ENCODE measurements at places on chromosomes 16 and 17.

GRCh38 chr16:10751291-10751697, 7.7 kb downstream of the NUBP1 start:
- no peak for DNase-seq

DNA sequence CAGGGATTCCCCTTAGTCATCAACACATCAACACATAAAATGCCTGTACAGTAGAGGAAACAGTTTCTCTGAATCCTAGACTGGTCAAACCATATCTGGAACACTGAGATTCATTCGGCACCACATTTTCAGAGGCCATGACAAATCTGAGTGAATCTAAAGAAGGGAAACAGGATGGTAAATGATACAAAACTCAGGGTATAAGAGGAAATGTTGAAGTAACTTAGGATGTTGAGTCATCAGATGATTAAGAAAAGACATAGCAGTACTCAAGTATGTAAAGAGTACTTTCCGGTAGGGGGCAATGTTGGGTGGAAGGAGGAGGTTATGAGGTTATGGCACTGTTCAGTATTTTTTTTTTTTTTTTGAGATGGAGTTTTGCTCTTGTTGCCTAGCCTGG, 358.5 kb upstream of the PMFBP1 start:
- no peak for DNase-seq

- DNase-seq, result no peak
These were observed 25.3 kb downstream of the G6PC3 start for GRCh38 chr17:44095647-44096496.

GRCh38 chr16:64211331-64211730, 910.5 kb downstream of the CDH11 start:
- DNase-seq, result no peak

- no peak for DNase-seq
These were observed 103.9 kb downstream of the OR1D5 start for GRCh38 chr17:2959371-2960130.

GRCh38 chr16:7513429-7513828, 180.8 kb downstream of the RBFOX1 start:
- DNase-seq, result no peak

- DNase-seq, result no peak
These were observed 29.1 kb downstream of the RAI1 start for GRCh38 chr17:17710355-17710727.

GRCh38 chr17:77474292-77474988, 333.7 kb downstream of the SEC14L1 start:
- DNase-seq, result no peak

DNA sequence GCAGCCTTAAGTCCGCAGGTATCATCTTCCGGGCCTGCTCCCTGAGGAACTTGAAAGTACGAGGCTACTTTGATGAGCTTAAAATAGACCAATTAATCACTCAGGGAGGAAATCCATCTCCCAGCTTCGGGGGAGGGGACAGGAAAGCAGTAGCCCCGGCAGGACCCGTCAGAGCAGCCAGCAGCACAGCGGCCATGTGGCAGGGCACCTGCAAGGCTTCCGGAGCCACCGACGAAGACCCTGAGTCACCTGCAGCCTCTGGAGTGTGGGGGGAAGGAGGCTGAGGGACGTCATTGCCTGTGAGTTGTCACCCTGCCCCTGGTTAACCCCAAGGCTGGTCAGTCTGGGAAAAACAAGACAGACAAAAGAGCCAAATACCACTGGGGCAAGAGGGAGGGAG, 4.4 kb upstream of the CYB561 start:
- DNase-seq, result no peak

DNA sequence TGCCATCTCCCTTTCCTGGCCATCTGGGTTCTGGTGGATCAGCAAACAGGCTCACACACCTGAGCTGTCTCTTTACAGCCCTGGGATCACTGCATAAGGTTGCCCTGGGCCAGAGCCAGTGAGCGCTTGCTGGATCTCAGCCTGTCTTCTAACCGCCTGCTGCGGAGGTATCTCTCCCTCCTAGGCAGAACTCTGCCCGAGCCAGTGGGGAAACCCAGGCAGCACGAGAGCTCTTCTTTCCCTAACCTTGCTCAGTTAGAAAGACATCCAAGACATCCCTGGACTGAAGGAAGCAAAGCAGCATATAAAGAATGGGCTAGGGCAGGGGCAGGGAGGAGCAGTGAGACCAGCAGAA, 6.4 kb downstream of the HAS3 start:
- DNase-seq, result no peak

- no peak for DNase-seq
These were observed 40.0 kb downstream of the TBC1D16 start for GRCh38 chr17:79995696-79996095.

DNA sequence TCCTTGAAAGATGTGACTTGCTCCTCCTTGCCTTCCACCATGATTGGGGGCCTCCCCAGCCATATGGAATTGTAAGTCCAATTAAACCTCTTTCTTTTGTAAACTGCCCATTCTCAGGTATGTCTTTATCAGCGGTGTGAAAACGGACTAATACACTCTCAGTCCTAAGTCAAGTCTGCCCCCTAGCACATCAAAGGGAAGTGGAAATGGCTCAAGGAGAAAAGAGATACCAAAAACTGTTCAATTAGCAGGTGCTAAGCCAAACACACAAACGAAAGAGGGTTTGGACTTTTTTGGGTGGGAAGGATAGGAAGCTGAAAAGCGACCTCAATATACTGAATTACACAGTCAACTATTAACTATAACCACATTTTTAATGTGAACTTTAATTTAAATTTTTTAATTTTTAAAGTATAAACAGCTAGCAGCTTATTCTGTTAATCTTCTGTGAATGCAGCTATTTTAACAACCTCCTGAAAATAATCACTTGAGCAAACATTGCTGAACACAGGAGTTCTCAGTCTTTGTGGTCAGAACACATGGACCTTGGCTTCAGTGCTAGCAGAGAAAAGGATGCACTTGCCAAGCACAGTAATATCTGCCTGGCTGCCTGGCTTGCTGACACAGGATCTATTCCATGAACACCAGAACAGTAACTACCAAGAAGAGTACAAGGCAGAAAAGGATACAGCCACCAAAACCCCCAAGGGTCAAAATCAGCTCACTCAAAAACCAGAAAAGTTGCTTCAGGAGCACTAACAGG, 10.9 kb downstream of the ZNF18 start:
- no peak for DNase-seq

- peak; percentile 41 for DNase-seq
These were observed 137.2 kb upstream of the RPH3AL start for GRCh38 chr17:489758-490329.

DNA sequence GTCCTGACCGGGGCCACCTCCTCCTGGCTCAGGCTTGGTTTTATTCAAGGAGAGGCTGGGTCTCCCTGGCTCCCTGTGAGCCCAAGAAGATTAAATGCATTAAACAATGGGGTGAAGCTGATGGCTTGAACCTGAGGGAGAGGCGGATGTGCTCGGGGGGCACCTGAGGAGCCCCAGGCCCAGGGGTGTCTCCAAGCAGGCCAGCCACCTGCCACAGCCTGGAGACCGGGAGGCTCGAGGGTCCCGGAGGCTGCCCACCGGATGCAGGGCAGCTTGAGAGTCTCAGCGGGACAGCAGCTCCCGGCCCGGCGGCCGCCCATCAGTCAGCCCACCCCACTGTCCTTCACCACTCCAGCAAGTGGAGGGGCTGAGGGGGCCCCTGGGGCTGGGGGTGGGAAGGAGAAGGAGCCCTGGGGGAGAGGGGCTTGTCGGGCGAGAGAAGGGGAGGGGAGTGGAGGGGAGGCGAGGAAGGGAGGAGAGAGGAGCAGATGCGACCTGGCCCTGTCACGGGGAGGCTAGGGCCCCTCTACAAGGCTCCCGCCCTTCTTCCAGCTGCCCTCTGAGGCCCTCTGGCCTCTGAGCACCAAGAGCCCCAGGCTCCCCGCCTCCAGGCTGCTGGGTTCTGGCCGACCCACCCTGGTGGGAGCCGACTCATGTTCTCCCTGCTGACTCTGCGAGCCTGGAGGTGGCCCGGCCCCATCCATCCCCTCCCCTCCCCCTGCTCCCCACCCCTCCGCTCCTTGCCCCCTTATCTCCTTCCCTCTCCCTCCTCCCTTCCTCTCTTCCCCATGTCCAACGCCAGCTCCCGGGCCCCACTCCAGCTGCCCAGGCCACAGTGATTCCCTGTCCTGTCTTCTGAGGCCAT, 13.2 kb downstream of the CD7 start:
- no peak for DNase-seq

DNA sequence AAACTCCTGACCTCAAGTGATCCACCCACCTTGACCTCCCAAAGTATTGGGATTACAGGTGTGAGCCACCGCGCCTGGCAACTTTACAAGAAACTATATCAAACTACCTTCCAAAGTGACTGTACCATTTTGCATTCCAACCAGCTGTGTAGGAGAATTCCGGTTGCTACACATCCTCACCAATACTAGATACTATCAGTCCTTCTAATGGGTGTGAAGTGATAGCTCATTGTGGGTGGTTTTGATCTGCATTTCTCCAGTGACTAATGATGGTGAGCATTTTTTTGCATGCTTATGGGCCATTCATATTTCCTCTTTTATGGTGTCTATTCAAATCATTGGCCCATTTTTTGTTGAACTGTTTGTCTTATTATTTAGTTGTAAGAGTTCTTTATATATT, 37.7 kb downstream of the SCNN1B start:
- no peak for DNase-seq

DNA sequence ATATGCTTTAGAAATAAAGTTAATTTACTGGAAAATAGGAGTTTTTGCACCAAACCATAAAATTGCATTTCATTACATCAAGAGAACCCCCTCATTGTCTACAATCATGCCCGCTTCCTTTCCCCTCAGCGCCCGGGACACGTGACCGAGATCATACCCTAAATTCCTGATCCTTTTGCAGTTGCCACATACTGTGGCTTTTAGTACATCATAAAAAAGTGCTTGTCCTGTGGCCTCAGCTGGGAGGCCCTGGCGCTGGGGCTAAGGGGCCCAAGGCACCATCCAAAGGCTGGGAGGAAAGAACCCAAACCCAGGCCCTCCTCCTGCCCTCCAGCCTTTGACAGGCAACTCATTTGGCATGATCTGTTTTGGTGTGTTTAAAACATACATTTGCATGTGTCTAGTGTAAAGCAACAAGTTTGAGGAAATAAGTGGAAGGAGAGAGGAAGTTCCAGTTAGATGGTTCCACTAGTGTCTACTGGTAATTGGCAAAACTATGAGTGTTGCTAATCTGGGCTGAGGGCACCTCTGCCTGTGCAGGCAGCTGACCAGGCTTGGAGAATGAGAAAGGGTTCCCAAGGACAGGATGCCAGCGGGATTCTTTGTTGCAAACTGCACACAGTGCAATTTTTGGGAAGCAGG, 6.0 kb downstream of the CDK5R1 start:
- no peak for DNase-seq

- no peak for DNase-seq
These were observed 37.6 kb downstream of the PGS1 start for GRCh38 chr17:78415821-78416711.

- no peak for DNase-seq
These were observed 6.6 kb upstream of the MIF4GD start for GRCh38 chr17:75277664-75278071.

- no peak for DNase-seq
These were observed 65.0 kb downstream of the CRISPLD2 start for GRCh38 chr16:84884596-84885341.

DNA sequence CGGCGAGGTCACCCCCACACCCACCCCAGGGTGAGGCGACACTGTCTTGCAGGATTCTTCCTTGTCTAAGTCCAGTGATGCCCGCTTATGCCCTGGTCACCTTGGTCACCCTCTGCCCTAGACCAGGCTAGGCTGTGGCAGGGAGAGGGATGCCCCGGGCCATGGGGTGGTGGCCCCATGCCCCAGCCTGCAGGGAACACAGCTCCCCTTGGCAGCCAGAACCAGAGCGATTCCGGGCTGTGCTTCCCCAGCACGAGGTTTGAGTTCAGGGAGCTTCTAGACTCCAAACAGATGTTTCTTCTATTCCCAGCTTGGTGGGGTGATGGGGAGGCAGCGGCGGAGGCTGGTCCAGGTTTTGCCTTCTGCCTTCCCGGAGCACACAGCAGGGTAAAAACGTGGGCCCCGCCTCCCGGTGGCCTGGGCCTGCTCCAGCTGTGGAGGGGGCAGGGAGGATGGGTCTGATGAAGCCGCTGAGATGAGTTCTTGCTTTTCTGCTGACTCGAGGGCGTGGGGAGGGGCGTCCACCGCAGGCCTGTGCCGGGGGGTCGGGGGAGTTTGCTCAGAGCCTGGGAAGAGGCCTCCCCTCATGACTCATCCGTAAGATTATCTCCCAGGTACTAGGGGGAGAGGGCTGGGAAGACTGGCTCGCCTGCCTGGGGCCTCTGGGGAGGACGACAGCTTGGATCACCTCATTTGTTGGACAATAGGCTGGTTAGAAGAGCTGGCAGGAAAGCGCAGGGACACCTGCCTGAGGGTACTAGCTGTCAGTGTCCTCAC, 15.4 kb downstream of the SMTNL2 start:
- no peak for DNase-seq

DNA sequence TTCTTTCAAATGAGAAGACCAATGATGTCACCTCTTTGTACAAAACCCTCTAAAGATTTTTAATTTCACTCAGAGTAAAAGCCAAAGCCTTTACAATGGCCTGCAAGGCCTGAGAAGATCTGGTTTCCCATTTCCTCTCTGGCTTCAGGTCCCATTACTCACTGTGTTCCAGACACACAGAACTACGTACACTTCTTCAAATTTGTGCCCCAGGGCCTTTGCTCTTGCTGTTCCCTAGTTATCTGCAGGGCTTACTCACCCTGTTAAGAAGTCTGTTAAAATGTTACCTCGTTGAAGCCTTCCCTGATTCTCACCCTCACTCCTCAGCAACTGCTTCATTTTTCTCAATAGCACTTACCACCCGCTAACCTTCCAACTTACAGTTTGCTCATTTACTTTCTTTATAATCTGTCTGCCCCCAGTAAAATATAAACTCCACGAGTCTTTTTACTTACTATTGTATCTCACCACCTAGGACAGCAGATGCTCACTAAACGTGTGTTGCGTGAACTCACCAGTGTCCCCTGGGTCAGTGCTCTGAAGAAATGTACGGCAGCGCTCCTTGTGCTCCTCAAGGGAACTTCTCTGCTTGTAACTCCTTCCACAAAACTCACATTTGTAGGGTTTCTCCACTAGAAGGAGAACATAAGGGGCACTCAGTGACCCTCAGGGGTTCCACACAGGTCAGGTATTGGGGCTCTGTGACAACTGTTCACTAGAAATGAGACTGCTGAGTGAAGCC, 50.2 kb downstream of the GRB7 start:
- DNase-seq, result no peak

DNA sequence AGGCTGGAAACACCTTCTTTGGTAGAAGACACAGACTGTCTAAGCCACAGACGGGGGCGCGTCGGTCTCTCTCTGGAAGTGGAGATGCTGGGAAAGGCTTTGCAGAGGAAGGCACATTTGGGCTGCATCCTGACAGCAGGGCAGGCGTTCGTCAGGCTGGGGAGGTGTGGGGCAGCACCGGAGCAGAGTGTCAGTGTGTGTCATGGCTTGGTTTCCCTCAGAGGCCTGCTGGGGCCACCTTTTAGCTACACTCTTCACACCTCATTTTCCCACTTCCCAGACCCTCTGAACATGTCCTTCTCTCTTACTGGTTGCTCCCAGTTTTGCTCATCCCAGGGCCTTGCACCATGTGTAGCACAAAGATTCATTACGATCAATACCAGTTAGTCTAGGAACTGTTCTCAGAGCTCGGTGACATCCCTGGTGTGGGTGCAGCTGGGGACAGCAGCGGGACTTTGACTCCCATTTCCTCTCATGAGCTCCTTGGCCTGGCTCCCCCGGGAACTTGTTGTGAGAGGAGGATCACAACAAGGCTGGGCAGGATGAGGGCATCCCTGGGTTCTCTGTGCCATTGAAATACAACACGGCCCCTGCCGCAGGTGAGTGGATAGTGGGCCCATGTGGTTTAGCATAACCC, 33.1 kb downstream of the SMARCE1 start:
- no peak for DNase-seq

- DNase-seq, result no peak
These were observed 1.3 kb upstream of the CES3 start for GRCh38 chr16:66959704-66960161.
